Left hindlimb (tissue), 1 donor: ENCODE measurements at places on chromosomes 7 and 10.
A peak's percentile ranks its signal among the peaks of the same experiment; 100 is the strongest.

GRCh38 chr10:11838298-11838852 lies 15.2 kb downstream of the PROSER2 start:
- no peak for DNase-seq

DNA sequence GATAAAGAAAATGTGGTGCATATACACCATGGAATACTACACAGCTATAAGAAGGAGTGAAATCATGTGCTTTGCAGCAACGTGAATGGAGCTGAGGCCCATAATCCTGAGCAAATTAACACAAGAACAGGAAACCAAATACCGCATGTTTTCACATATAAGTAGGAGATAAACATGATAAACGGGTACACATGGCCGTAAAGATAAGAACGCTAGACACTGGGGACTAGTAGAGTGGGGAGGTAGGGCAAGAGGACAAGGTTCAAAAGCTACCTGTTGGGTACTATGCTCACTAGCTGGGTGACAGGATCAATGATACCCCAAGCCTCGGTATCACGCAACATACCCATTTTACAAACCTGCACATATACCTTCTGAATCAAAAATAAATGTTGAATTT lies 113.7 kb downstream of the CSTF2T start:
- no peak for DNase-seq

GRCh38 chr7:18384491-18385143 lies 110.9 kb upstream of the HDAC9 start:
- DNase-seq: no peak

GRCh38 chr7:157961731-157962457 lies 625.1 kb downstream of the DNAJB6 start:
- no peak for DNase-seq

DNA sequence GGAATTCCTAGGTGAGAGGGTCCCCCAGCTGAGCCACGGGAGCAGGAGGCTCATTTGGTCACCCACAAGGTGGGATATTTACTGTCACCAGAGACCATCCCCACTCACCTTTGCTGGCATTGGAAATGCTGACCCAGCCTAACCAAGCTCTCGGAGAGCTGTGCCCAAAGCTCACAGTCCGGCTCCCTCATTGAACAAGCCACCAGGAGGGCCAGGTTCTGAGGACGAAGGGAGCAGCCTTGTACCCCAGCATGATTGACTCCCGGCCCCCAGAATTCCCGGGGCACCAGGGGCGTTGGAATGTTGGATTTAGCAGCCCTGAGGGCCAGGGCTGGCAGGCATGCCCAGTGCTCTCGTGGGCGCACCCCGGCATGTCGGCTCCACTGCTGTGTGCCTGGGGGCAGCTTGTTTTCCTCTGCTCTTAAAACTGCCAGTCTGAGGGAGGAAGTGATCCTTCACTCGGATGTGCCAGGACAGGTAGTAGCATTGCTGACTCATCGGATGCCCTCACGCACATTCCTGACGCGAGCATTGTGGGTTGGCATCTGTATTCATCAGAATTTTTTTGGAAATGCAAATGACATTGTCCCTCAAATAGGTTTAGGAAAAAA lies 23.3 kb downstream of the CLIP2 start:
- no peak for DNase-seq

DNA sequence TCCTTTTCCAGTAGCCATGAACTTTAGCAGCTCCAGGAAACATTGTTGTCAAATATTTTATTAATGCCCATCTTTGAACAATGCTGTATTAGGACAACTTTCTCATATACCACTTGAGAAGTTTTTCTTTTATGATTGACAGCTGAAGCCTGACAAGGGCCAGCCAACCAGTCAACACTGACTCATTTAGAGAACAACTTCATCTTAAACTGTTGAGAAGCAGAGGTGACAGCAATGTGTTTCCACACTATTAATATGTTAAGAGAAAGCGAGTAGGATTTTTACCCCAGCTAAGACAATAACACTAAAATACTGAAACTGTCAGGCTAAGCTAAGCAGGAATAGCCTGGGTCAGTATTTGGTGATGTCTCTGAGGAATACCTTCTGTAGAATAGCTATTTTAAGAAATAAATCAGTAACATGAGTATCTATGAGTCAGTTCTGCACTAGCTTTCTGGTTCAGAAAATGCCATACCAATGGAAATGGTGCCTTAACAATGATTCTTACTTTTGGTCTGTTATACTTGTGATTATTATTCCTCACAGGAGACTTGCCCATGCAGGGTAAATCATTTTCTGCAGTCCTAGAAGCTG lies 168.8 kb upstream of the POT1 start:
- DNase-seq: no peak

GRCh38 chr7:41999736-42000283 lies 237.2 kb downstream of the GLI3 start:
- no peak for DNase-seq

GRCh38 chr7:96739609-96740008 lies 30.0 kb upstream of the SEM1 start:
- DNase-seq: no peak

GRCh38 chr10:48507933-48508790 lies 96.7 kb downstream of the ARHGAP22 start:
- DNase-seq: no peak

- no peak for DNase-seq
Measured at GRCh38 chr10:75032813-75033212, 78.6 kb upstream of the SAMD8 start.

- DNase-seq: no peak
Measured at GRCh38 chr10:129643266-129643665, 176.2 kb downstream of the MGMT start.

DNA sequence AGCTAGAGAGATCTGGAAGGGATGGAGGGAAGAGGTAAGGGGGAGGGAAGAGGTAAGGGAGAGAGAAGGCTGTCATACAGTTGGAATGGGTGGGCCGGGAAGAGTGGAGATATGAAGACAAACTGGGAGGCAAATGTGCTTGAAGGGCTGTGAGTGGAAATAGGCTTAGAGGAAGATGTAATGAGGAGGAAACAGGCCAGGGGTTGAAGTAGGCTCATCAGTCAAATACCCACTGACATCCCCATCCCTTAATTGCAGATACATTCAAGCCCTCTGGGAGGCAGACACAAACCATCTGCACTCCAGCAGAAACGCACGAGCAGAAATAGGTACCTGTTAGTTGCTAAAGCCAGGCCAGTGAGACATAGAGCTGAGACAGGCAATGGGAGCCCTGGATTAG lies 2.1 kb downstream of the SYNPO2L start:
- no peak for DNase-seq

- peak; percentile 86 for DNase-seq
Measured at GRCh38 chr7:151017953-151018420, 6.3 kb downstream of the ATG9B start.

DNA sequence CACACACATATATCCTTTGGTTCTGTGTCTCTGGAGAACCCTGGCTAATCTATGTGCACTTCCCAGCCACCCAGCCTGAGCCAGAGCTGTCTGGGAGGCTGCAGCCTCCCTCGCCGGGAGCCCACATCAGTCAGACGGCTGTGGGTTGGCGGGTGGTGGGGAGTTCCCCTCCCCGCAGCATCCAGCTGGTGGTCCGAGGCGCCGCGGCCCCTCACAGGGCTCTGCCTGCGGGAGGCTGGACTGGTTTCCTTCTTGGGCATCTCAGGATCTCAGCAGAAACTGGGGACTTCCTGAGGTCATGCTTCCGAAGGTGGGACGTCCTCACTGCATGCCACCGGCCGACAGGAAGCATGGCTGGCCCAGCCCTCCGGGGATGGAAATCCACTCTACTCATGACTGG lies 22.0 kb upstream of the PSMG3 start:
- no peak for DNase-seq

- DNase-seq: no peak
Measured at GRCh38 chr7:27605283-27605682, 57.4 kb downstream of the HIBADH start.

- no peak for DNase-seq
Measured at GRCh38 chr7:83148776-83149175, 13.9 kb downstream of the PCLO start.

GRCh38 chr10:6231730-6232129 lies 29.0 kb downstream of the PFKFB3 start:
- no peak for DNase-seq

- no peak for DNase-seq
Measured at GRCh38 chr7:127887631-127888030, 143.6 kb downstream of the LRRC4 start.

DNA sequence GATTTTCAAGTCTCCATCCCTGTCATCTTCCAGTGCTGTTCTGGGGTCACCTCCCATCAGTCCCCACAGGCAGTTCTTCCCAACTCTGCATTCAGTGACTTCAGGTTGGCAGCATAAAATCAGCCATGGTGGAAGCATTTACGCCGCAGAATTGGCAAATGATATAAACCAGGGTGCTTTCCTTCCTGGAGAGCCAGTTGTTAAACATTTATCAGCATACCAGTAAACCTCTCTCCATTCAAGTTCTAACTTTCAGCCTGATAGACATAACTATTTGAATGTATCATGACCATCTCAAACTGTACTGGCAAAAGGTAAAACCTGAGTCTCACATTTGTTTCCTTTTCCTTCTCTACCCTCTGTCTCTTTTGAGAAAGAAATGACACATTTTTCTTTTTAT lies 69.7 kb upstream of the ITPRID1 start:
- no peak for DNase-seq

DNA sequence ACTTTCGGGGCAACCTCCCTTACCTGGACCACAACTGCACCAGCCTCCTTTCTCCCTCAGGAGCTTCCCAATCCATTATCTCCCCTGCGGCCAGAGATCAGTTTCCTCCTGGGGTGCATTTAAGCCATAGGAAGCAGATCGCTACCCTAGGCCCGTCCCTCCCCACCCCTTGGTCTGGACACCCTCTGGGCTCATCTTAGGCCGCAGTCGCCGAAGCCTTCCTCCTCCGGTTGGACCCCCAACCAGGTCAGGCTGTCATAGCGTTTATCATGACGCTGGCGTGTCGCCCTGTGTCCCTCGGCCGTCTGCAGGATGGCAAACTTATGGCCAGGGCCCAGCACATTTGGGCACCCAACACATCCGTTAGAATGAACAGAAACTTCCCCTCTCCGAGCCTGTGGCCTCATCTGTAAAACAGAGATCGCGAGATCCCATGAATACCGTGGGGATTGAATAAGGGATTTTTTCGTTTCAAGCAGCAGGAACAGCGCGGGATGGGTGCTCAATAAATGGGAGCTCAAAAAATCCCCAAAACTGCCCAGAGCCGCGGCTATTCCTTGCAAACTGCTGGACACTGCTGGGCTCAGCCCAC lies 669 bp upstream of the AP5Z1 start:
- DNase-seq: peak; percentile 30

DNA sequence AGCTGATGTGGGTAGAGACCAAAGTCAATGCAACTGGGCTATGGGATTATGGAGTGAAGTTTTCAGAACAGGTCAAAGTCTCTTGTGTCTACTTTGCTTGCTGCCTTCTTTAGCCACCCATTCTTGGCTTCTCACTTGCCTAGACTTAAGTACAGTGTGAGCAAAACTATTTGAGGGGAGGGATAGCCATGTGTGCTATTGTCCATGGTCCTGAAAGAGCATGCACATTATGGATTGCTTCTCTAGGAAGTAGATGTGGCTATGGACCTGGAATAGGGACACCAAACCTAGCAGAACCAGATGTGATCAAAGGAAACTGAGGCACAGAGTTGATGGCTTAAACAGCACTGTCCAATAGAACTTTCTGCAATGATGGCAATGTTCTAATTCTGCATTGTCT lies 81.9 kb upstream of the ZNF800 start:
- no peak for DNase-seq

DNA sequence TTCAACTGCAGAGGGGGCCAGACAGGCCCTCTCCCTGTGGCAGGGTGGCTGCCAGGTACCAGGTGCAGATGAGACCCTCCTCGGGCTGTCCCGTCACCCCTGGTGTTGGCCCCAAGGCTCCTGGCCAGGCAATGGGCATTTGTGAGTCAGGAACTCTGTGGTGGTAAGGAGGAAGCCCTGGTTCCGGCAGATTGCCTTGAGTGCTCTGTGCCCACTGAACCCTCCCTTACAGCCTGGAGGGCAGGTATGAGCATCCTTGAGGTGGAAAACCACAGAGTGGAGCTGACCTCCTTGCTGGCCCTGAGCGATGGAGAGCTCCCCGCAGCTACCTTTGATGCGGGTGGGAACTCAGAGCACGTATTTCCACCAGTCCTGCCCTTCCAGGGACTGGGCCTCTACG lies 2.0 kb downstream of the PAOX start:
- no peak for DNase-seq

GRCh38 chr10:77310288-77310840 lies 327.2 kb downstream of the KCNMA1 start:
- DNase-seq: no peak

- peak; percentile 40 for DNase-seq
Measured at GRCh38 chr7:94452239-94452638, 57.4 kb upstream of the CASD1 start.

- no peak for DNase-seq
Measured at GRCh38 chr7:155169498-155170065, 99.5 kb downstream of the HTR5A start.

- no peak for DNase-seq
Measured at GRCh38 chr10:62870866-62871265, 54.7 kb upstream of the EGR2 start.

DNA sequence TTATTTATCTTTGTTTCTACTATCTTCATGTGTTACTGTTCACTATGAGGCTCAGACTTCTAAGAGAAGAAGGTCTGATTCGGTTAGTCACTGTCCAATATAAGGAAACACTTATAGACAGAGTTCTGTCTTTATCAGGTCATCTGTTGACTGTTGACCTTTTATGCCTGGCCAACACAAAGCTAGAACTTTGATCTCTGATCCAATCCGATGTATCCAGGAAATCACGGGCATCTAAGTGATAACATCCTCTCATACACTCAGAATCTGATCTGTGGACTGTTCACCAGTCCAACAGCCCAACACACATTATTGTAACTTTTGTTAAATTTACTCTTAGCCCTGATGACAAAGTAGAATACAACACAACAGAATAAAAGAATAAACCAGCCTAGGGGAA lies 114.6 kb downstream of the SRI start:
- DNase-seq: no peak

DNA sequence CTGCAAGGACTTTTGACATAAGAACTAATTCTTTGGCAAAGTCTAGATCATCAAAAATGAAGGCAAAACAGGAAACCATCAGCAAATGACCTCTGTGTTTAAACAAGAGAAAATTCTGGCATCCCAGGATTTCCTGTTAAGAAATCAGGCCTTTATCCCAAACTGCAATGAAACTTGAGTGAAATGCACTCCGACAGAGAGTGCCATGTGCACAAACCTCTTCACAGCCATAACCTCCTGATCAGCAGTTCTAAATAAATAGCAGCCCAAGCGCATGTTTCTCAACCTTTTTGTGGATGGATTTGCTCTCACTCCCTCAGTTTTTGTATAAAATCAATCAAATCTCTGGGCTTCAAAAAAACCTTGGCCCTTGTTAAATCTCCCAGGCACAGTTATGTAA lies 107.7 kb upstream of the EEPD1 start:
- no peak for DNase-seq
